ENCODE measurements at places on chromosomes 13 and 19.

GRCh38 chr13:68304286-68304893 is 1074.3 kb upstream of the PCDH9 start:
- no peak for DNase-seq

- no peak for DNase-seq
Measured at GRCh38 chr13:98371516-98372023, 194.5 kb upstream of the RNF113B start.

DNA sequence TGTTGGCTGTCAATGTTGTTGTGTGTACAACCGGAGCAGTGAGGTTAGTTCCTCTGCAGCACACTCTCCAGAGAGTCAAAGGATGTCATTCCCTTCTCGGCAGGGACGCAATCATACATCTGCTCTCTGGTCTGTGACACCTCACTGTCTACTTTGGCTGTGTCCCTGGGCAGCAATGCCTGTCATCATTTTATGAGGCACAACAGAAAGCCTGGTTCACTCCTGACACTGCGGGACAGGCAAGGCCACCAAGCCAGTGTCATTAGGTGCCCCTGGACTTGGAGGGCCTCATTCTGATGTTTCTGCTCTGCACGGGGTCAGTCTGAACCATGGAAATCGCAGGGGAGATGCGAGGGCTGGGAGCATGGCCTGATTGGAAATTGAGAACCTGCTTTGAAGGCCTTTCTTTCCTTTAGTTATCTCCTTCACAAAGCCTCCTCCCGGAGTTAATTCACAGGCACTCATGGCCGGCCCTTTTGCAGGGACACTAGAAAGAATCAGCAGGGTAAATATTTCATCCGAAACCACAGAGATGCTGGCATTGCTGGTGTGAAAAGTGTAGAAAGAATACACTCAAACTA is 284.4 kb downstream of the ZNF536 start:
- DNase-seq: no peak

GRCh38 chr19:40229484-40229883 is 3.0 kb upstream of the CCNP start:
- DNase-seq: no peak

- DNase-seq: no peak
Measured at GRCh38 chr19:55362990-55363716, at the start of gene GARIN5B. Gene GARIN5B, minus strand, starts transcription at chr19:55363260. Its CDS starts 194 bp downstream, at chr19:55363066.

DNA sequence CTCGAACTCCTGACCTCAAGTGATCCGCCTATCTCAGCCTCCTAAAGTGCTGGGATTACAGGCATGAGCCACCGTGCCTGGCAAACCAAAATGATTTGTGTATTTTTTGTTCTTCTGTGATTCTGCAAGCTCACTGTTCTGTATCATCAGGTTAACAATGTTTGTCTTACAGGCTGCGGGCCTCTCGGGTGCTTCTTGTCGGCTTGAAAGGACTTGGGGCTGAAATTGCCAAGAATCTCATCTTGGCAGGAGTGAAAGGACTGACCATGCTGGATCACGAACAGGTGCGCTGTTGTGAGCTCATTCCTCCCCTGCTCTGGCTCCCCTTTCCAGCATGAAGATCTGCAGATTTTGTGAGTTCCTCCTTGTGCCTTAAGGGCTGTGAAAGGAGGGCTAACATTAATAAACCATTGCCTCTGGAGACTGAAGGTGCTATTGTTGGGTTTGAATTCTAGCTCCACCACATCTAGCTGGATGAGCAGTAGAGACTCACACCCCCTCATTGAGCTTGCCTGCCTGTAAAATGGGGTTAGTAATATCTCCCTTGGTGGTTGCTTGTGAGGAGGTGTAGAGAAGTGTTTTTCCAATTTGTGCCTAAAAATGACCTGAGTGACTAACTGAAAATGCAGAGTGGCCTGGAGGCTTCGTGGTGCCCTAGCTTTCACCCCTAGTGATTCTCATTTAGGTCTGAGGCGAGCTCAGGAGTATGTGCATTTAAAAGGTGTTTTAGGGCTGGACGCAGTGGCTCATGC is 12.9 kb downstream of the SAE1 start:
- DNase-seq: no peak

- no peak for DNase-seq
Measured at GRCh38 chr13:106369858-106370257, 165.6 kb downstream of the EFNB2 start.

- no peak for DNase-seq
Measured at GRCh38 chr13:77918391-77919245, at the start of gene EDNRB. Gene EDNRB, minus strand, starts transcription at chr13:77918831. Its CDS starts 258 bp downstream, at chr13:77918573.

DNA sequence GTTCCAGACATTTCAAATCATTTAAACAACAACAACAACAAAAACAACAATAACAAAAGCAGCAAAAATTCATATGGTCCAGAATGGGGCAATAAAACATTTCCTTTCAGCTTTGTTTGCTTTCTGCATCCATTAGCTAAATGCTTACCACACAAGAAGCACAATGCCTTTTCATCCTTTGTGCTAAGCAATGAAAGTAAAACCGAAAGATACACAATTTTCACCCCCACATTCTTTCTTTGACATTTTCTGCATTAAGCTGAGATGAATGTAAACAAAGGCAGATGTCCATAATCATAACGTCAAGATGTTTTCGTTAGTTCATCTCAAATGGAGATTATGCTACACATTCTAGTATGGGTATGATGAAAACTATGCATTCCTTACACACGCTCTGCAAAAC is 568.5 kb downstream of the SLITRK6 start:
- no peak for DNase-seq

GRCh38 chr19:54247106-54247930 is 4.7 kb upstream of the LILRA6 start:
- no peak for DNase-seq

- DNase-seq: no peak
Measured at GRCh38 chr13:79799059-79799867, 318.3 kb downstream of the NDFIP2 start.

DNA sequence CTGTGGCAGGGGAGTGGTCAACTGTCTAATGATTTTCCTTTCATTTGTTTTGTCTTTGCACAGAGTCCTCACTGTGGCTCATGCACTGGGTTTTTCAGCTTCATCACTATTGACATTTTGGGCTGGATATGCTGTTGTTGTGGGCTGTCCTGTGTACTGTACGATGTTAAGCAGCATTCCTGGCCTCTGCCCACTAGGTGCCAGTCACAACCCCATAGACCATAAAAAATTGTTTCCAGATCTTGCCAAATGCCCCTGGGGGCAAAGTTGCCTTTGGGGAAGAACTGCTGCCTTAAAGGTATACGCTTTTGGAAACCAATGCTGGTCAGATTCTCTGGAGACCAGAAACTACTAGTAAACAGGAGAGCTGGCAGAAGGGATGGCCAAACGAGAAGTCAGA is 310.4 kb downstream of the SPRY2 start:
- DNase-seq: no peak

GRCh38 chr13:112726016-112726767 is 36.4 kb downstream of the ATP11A start:
- DNase-seq: no peak

DNA sequence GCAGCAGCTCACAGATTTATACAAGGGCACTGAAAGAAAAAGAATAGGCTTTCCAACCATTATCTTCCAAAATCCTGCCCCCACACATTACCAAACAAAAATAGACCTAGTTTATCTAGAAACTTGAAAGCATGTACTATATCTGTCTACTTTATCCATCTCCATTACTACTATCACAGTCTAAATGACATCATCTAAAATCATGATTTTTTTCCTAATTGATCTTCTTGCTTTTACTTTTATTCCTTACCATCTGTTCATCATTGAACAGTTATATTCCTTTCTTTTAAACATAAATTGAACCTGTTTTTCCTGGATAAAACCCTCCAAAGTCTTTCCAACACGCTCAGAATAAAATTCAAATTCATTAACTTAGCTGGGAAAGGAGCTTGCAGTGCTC is 414.7 kb downstream of the KCTD12 start:
- DNase-seq: no peak

DNA sequence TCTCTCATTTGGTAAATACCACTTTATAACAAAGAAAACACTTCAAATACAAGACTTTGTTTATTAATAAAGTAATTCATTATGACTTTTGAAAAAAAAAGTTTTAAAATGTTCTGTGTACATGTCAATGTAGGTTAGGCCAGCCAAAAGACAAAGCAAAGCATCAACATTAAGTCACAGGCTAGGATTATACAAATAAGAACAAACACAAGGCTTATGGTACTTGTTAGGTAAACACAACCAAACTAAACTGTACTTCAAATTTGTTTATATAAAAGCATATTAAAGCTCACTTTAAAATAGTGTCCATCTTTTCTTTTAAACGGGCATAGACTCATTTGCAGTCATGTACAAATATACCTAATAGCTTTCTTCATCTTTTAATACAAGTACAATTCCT is 86.6 kb downstream of the ZDHHC20 start:
- DNase-seq: no peak

GRCh38 chr19:14006085-14006765 is at the start of gene RFX1:
Gene RFX1, minus strand, starts transcription at chr19:14006320. Its CDS starts 12,477 bp downstream, at chr19:13993843.
- DNase-seq: peak; percentile 100

GRCh38 chr19:16374436-16374835 is 49.8 kb downstream of the KLF2 start:
- DNase-seq: no peak

GRCh38 chr19:14012378-14012915 is 6.3 kb upstream of the RFX1 start:
- no peak for DNase-seq

GRCh38 chr13:25463496-25463895 is 91.7 kb downstream of the ATP8A2 start:
- DNase-seq: no peak

- no peak for DNase-seq
Measured at GRCh38 chr13:112849500-112849899, 119.5 kb upstream of the MCF2L start.

DNA sequence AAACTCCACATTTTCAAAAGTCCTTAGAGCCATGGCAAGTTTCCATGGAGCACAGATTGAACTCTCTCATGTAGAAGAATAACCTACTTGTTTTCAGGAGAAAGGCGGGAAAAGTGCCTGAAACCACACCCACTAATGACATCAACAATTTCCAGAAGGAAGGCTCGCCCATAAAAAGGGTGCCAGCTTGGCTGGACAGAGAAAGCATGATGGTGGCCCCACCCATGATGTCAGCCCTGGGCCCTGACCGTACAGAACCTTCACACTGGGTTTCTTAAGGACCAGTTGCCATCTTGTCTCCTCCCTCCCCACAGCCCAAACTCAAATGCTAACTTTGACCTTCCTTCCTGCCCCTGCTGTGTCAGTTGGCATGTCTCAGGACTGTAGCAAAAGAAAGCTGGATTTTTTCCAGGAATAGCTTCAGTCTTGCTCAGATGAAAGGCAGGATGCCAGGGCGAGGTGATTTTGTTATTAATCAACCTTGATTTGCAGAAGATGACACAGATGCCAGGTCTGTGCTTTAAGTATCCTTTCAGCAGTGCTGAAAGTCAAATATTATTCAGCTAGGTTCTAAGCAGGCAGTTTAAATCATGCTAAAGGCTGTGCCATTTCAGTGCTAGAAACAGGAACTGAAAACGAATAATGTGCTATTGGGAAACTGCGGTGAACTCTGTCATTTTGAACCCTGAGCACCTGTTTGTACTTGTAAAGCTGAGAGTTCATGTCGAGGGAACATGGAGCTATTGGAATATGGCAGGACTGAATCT is 89.5 kb upstream of the RFC3 start:
- no peak for DNase-seq

- DNase-seq: no peak
Measured at GRCh38 chr19:4533334-4533733, 1.7 kb downstream of the PLIN5 start.

GRCh38 chr13:30255696-30256095 is 51.7 kb downstream of the KATNAL1 start:
- DNase-seq: no peak

DNA sequence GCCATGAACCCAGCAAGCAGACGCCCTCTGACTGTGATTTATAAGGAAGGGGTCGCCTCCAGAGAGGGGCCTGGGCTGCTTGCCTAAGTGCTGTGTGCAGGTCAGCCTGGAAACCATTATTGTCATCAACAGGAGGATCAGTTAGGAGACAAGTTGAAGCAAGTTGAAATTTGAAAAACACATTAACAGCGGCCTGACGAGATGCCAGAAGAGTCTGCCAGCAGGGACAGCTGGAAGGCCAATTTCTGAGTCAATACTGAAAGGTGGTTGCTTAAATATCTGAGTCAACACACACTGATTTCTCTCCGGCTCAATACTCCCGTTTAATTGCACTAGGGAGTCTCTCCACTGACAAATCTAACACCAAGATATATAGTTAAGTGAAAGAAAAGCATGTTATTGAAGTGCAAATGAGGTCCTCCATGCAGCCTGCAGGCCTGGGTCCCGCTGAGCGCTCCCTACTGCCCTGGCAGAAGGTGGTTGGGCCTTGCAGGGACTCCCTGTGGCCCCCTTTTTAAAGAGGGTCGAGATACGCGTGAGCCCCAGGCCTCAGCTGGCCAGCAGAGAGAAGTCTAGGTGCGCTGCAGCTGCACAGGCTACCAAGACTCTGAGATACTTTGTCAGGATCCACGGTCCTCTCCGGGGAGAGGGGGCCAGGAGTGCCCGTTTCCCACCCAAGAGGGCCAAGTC is 91.1 kb downstream of the RNASEH2B start:
- DNase-seq: peak; percentile 40

DNA sequence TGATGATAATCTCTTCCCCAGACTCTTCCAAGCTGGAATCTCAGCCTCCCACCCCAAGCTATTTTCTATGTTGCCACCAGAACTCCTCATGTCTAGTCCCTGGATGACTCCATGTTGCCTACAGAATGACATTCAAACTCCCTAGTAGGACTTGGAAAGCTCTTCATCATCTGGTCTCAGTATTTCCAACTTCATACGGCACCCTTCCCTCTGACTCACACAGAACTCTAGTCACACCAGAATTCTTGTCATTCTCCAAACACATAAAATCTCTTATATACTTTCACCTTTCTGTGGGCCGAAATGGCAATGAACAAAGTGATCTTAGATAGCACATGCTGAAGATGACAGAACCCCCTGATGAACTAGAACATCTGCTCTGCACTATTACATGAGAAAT is 86.2 kb downstream of the CAB39L start:
- DNase-seq: no peak

GRCh38 chr13:94711561-94712286 is 621 bp downstream of the SOX21 start:
- DNase-seq: no peak

- DNase-seq: no peak
Measured at GRCh38 chr13:40059540-40060232, 404.2 kb downstream of the COG6 start.

- DNase-seq: no peak
Measured at GRCh38 chr13:29799041-29799440, 51.4 kb downstream of the UBL3 start.

DNA sequence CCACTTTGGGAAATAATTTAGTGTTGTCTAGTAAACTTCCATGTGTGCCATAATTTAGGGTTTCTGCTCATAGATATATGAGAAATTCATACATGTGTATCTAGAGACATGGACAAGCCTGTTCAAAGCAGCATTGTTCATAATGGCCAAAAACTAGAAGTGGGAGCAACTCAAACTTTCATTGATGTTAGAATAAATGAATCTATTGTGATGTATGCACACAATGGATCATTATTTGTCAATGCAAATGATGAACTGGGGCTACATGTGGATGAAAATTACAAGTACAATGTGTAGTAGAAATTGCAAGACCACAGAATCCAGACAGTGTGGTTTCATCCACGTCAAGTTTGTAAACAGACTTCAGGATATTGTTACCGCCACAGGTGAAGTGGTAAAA is 284.7 kb downstream of the SLC7A1 start:
- no peak for DNase-seq

GRCh38 chr13:106883976-106884375 is 316.0 kb upstream of the ARGLU1 start:
- no peak for DNase-seq

GRCh38 chr13:73274147-73274546 is 215.3 kb downstream of the KLF5 start:
- DNase-seq: peak; percentile 40

GRCh38 chr13:23159205-23159759 is 21.5 kb upstream of the SGCG start:
- DNase-seq: no peak

Measured in AG09309 (cell line).